ENCODE measurements at places on chromosomes 5 and 9.

GRCh38 chr9:35569206-35569605, 35.9 kb upstream of the TESK1 start:
- peaks cover 19% of the 10 kb centered on the region for H3K4me1 ChIP-seq
- no peak for DNase-seq
- H3K27ac ChIP-seq, result no peak overlapping the region
- no peaks in the 10 kb centered on the region for H3K36me3 ChIP-seq
- H3K4me3 ChIP-seq, result no peak overlapping the region
- H3K27me3 ChIP-seq, result no peaks in the 10 kb centered on the region

GRCh38 chr5:176955895-176956294, 50.7 kb downstream of the UIMC1 start:
- no peak overlapping the region for H3K4me3 ChIP-seq
- peaks cover 46% of the 10 kb centered on the region for H3K36me3 ChIP-seq
- H3K4me1 ChIP-seq, result no peaks in the 10 kb centered on the region
- no peak for DNase-seq
- H3K27ac ChIP-seq, result no peak overlapping the region

- no peak for DNase-seq
- no peaks in the 10 kb centered on the region for H3K36me3 ChIP-seq
- no peaks in the 10 kb centered on the region for H3K27me3 ChIP-seq
- no peaks in the 10 kb centered on the region for H3K4me1 ChIP-seq
- H3K27ac ChIP-seq, result no peak overlapping the region
These were observed 116.8 kb downstream of the PDZD2 start for GRCh38 chr5:31755676-31756230.

- H3K27me3 ChIP-seq, result peaks cover 13% of the 10 kb centered on the region
- H3K36me3 ChIP-seq, result no peaks in the 10 kb centered on the region
- no peaks in the 10 kb centered on the region for H3K4me1 ChIP-seq
- no peak overlapping the region for H3K27ac ChIP-seq
These were observed 9.3 kb upstream of the CCL21 start for GRCh38 chr9:34719021-34719768.

DNA sequence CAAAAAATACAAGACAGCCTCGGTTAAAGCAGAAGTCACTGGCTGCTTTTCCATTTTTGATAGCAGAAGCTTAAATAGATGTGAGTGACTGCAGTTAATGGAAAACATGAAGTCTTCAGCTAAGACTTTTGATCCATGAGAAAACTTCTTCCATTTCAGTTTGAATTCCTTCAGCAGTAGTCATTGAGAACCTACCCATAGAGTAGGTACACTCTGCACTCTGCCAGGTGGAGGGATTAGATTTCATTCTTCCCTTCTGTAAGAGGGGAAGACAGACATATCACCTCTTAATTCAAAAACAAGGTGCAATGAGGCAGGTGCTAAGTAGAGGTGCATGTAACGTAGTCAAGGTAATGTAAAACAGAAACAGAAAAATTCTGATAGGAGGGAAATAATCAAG, 26.7 kb upstream of the XPA start:
- no peaks in the 10 kb centered on the region for H3K4me1 ChIP-seq
- H3K27ac ChIP-seq, result no peak overlapping the region
- H3K4me3 ChIP-seq, result no peak overlapping the region
- no peak for DNase-seq
- no peaks in the 10 kb centered on the region for H3K36me3 ChIP-seq

GRCh38 chr9:38082446-38083287, 13.6 kb upstream of the SHB start:
- no peaks in the 10 kb centered on the region for H3K4me1 ChIP-seq
- no peaks in the 10 kb centered on the region for H3K36me3 ChIP-seq
- no peak overlapping the region for H3K4me3 ChIP-seq
- no peak overlapping the region for H3K27ac ChIP-seq
- DNase-seq, result no peak
- no peaks in the 10 kb centered on the region for H3K27me3 ChIP-seq

DNA sequence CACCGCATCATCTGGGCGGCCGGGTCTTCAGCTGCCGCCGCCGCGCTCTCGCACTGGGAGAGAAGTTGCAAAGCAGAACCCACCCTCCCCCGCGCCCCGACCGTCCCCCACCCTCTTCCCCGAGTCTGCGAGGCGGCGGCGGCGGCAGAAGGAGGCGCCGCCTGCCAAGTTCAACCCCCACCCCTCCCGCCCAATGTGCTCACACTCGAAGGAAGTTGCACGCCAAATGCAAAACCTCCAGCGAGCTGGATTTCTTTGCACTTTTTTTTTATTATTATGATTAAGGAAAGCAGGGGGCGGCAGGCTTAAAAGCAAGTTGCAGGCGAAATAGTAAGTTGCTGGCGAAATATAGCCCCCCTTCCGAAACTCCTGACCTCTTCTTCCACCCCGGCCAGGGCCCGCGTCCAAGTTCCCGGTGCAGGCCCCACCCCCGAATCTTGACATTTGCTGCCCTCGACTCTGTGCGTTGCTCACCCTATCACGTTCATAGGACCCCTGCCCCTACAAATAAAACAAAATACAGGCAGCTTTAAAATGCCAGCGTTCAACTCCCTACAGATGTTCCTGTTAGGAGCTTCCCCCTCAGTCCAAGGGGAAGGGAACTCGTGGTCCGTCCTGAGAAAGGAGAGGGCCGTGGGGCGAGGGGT, 1.1 kb upstream of the NR3C1 start:
- H3K36me3 ChIP-seq, result peaks cover 5% of the 10 kb centered on the region
- peak overlapping the region; percentile 88 for H3K4me3 ChIP-seq
- H3K27me3 ChIP-seq, result no peaks in the 10 kb centered on the region
- DNase-seq, result peak; percentile 88

DNA sequence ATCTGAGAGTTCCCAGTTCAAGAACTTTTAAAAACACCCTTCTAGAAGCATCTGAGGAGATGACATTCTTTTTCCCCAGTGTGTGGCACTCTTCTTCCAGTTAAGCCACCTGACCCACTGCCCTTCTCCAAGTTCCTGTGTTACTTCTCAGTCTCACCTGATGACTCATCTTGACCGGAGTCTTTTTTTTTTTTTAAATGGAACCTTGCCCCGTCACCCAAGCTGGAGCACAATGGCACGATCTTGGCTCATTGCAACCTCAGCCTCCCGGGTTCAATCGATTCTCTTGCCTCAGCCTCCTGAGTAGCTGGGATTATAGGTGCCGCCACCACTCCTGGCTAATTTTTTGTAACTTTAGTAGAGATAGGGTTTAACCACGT, 224.1 kb upstream of the DAB2 start:
- H3K4me3 ChIP-seq, result no peak overlapping the region
- no peaks in the 10 kb centered on the region for H3K36me3 ChIP-seq
- no peak overlapping the region for H3K27ac ChIP-seq

GRCh38 chr9:104882086-104882485, 45.9 kb downstream of the ABCA1 start:
- H3K4me1 ChIP-seq, result no peaks in the 10 kb centered on the region
- H3K36me3 ChIP-seq, result peaks cover 77% of the 10 kb centered on the region
- H3K4me3 ChIP-seq, result no peak overlapping the region

Measured in B cell (primary cell).